ENCODE measurements at places on chromosomes 6 and 20.

GRCh38 chr6:5976811-5977210, 29.9 kb downstream of the NRN1 start:
- no peak for DNase-seq

GRCh38 chr20:44692932-44693480, 22.2 kb upstream of the CCN5 start:
- DNase-seq, result no peak

- DNase-seq, result no peak
These were observed 14.3 kb downstream of the THEMIS start for GRCh38 chr6:127886603-127887002.

DNA sequence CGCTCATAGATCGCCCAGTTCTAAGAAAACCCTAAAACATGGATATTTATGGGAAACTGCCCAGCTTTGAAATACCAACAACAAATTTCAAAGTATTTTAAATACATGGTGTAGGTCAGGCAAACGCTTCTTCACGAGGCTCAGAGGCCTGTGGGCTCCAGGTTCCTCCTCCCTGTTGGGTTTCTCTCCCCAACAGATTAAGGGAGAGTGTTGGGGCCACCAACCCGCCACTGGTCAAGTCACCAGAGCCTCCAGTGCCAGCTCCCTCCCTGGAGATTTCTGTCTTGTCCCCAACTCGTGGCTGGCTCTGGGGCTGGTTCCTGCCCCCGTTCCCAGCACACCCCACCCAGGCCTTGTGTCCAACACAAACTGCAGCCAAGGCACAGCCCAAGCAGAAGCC, 87.9 kb downstream of the PTPN1 start:
- DNase-seq, result no peak

DNA sequence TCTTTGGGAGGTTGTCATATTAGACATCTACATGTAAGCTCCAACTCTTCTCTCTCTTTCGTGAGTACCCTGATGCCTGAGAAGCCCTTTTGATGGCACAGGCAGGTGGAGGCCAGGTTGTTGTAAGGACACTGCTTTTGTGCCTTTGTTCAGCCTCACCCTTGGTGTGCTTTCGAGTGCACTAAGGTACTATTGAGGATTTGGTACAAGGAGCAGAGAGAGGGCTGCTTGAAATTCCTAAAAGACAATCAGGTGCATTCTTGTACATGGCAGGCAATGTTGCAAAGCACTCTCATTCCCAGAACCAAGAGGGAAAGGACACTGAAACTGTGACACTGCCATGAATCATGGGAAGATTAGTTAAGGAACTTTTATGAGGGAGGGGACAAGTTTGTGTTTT, 19.1 kb downstream of the BMP2 start:
- no peak for DNase-seq

- DNase-seq, result peak; percentile 7
These were observed 66.0 kb downstream of the PLAGL1 start for GRCh38 chr6:143941852-143942627.

DNA sequence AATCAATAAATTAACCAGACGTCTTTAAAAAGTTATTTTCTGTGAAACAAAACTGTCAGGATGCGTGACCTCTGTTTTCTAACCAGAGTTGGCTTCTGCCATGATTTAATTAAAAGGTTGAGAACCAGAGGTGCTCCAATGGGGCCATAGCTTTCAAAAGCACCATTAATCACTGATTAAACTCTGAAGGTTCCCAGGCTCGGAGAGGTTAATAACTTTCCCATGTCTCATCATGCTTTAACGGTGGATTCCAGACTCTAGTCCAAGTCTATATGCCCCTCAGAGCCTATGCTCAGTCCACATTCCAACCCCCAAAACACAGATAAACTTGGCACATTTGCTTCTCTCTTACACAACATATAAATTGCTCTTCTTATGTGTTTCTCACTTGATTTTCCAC, 95.5 kb downstream of the SNAP91 start:
- DNase-seq, result no peak

- peak; percentile 44 for DNase-seq
These were observed 104.2 kb downstream of the AGPAT4 start for GRCh38 chr6:161169696-161170095.
